ENCODE measurements at places on chromosomes 2 and 18.

DNA sequence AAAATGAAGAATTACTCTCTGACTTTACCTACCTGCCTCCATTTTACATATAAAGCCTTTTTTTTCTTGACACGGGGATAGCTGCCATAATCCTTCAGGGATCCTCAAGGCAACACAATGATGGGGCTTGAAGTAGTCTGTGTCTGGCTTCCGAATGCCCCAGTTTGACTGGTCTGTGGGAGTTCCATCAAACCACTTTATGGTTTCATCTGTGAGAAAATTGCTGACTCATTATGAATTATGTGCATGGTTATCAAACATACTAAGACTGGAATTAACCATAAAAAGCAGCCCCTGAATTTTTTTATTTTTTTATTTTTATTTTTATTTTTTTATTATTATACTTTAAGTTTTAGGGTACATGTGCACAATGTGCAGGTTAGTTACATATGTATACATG is 117.5 kb downstream of the PLA2R1 start:
- no peak for DNase-seq

DNA sequence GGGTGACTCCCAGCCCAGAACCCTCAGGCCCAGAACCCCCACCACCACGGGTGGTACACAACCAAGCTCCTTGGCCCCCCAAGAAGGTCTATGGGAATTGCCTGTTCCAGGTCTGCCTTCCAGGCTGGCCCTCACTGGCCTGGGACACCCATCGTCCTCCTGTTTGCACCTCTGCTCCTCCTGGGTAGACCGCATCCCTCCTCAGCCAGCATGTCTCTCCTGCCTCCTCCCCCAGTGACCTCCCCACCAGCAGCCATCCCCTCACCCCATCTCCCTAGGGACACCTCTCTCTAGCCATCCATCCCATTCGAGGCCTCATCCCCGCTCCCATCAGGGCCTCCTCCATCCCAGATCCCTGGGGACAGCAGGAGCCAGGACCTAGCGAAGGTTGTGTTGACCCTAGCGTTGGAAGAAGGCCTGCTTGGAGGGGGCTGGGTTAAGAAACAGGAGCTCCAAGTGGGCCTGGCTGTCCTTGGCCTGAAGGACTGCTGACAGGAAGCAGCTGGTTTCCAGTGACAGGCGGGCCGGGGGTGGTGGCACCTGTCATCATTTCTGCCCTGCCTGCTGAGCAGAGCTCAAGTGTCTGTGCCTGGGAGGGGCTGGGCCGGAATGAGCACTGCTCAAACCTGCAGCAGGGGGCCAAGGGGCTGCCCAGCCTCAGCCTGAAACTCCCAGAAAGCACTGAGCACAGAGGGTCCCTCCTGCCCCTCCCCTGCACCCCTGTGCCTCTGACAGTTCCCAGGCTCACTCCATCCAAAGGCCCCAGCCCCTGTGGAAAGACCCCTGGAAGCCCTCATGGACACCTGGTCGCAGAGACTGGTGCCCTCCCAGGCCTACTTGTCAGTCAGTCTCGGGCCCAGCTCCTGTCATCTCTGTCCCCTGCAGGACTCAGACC is 96.0 kb upstream of the OTOS start:
- no peak for DNase-seq

- no peak for DNase-seq
These were observed 83.1 kb downstream of the FARSB start for GRCh38 chr2:222572751-222573174.

DNA sequence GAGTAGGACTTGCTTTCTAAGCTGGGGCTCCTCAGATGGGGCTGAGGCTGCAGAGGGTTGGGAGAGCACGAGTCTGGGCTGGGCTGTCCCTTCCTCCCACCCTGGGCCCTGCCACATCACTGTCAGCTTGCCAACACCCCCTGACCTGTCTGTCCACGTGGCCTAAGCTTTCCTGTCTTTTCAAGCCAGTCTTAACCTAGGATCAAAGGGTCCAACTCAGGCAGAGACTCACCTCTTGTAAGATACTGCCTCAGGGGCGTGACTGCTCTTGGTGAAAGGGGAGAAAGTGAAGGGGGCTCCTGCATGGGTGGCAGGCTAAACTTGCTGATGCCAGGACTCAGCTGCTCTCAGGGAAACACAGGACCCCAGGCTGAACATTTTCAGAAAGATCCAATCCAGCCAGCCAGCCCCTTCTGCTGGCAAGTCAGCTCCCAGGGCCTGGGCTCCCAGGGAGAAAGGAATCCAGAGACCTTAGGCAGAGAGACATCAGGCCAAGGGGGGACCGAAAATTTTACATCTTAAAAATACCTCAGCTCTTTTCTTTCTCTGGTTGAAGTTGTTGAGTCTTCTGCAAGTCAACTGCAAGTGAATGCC is 144.2 kb upstream of the ID2 start:
- no peak for DNase-seq

DNA sequence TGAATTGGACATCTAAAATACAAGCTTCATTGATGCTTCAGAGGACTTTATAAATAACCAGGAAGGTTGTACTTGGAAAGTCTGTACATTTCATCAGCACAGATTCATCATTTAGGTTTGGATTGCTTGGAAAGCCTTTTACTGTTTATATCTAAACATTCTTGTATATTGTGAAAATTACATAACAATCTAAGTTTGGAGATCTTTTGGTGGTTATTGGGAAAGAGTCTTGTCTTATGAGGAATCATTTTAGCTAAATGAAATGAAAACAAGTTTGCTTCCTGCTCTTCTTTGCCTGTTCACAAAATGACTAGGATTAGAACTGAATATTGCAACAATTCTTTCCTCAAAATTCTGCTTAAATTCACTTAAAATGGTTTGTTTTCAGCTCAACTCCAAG is 79.3 kb downstream of the ABI2 start:
- no peak for DNase-seq

- DNase-seq: no peak
These were observed 271.7 kb upstream of the RAB6C start for GRCh38 chr2:129707800-129708199.

DNA sequence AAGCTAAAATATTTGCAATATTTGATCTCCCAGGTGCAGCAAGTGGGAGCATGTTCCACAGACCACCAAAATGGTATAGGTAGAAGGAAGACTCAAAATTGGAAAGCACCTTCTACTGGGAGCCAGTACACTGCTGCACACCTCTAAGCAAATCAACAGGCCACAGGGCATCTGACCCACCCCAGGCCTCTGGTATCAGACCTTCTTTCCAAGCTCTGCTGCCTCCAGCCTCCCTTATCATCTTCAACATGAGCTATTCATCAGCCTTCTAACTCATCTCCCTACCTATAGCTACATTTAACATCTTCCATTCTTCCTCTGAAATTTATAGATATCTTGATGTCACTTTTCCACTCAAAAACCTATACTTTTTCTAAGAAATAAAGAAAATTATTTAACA is 294.8 kb downstream of the ZEB2 start:
- no peak for DNase-seq

DNA sequence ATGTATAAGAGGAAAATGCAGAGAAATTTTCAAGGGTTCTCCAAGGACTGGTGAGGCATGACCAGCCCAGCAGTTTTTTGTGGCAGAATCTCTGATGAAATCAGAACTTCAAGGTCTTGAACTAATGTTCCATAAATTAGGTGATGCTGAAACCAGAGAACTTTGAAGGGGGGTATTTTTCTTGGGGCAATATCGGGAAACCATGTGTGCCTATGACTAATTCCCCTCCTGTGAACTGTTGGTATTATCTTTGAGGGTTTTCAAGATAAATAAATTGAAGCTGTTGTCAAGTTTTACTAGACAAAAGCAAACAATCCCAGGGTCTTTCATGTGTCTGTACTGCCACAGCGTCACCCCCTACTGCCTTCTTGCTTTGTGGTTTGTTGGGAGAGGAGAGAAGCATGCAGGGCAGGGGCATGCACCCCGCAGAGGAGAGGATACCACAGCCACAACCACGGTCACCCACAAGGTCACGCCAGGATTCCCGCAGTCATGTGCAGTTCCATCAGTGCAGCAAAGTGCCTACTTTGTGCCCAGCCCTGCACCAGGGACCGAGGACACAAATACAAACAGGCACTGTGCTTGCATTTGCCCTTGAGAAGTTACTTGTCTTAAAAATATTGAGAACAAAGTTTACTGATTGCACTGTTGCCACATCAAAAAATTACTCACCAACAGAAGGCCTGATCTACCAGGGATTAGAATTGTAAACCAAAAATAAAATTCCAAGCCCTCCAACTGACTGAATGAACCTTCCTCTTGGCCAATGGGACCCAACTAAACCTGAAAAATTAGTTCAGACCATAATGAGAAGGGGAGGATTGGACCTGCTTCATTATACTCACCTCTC is 413.3 kb upstream of the TRIB2 start:
- DNase-seq: no peak

- DNase-seq: no peak
These were observed 4.5 kb downstream of the GBX2 start for GRCh38 chr2:236163471-236164200.

GRCh38 chr2:2332381-2332780 is 1.3 kb upstream of the MYT1L start:
- no peak for DNase-seq

GRCh38 chr2:168643979-168644378 is 158.5 kb upstream of the NOSTRIN start:
- no peak for DNase-seq

DNA sequence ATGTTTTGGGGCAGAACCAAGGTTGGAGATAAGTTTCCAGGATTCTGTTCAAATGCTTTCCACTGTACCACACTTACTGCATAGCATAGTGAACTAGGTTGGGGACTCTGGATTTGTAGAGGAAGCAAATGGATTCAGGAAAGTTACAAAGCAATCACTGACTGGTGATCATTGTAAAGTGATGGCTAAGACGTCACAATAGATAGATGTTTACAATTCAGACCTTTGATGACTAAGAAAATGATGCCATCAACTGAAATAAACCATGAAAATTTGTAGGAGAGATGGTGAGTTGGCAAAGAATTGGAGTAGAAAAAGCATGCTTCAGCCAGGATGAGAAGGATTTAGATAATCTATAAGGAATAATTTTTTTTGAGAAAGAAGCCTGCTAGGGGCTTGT is 178.0 kb downstream of the UBE2E3 start:
- no peak for DNase-seq

GRCh38 chr18:59271606-59272220 is 1.5 kb downstream of the RAX start:
- no peak for DNase-seq

DNA sequence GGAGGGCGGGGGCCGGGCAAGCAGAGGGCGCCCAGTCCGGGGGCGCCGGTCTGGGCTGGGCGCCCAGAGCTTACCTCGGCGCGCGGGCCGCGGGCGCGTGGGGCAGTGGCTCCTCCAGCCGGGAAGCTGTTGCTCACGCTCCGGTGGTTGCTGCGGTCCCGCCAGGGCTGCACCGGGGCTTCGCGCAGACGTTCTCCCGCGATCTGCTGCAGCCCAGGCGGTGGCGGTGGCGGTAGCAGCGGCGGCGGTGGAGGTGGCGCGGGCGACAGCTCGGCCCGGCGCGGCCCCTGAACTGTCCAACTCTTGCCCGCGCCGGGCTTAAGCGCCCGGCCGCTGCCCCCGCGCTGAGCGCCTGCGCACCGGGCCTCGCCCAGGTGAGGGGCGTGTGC is 391 bp downstream of the ZNF385B start:
- no peak for DNase-seq

DNA sequence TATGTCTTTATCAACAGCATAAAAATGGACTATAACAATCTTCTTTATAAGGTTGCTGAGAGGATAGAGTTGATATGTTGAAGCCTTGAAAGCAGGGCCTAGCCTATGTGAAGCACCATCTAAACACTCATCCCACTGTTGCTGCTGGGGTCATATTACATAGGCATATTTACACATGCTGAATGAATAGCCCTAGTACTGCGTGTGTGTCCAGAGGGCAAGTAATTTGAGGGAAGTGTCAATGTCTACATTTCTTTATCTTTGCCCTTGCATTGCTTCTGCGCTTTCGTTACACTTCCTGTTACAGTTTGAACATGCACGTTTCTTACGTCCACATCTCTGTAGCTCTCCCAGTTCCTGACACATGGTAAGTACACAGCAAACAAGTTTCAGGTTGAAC is 280.3 kb upstream of the ATP5MC3 start:
- no peak for DNase-seq

GRCh38 chr2:107174171-107174570 is 288.2 kb upstream of the ST6GAL2 start:
- no peak for DNase-seq

- DNase-seq: no peak
These were observed 16.8 kb upstream of the RHOB start for GRCh38 chr2:20430035-20430434.

DNA sequence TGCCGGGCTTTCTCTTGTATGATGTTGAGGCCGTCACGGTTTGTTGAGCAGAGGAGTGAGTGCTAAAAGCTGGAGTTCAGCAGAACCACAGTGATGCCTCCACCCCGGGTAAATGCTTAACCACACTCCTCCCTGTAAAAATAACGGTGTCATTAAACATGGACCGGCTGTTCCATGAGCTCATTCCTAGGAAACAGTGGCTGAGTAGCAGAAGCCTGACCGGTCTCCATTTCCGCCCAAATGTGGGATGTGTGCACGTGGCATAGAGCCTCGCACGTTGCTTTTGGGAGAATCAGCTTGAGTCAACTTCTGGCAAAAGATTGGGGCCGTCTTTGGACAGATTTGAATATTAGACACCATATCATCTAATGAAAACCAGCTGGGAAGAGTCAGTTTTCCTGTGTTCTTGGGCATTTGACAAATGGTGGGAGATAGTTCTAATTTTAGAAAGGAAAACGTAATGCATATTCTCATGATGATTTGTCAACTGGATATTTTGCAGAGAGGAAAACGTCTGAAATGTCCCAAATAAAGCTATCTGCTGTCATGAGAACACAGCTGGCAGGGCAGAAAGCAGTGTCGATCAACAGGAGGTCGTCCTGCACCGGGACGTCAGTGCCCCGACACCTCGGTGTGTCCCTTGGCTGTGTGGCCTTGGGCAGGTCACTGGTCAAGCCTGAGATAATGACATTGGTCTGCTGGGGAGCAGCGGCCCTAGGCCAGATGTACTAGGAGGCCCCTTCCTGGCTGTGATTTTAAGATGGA is 42.4 kb downstream of the LRRFIP1 start:
- DNase-seq: no peak

- no peak for DNase-seq
These were observed 22.7 kb downstream of the EXOC6B start for GRCh38 chr2:72803151-72803550.

GRCh38 chr18:23982155-23983079 is 32.1 kb upstream of the TTC39C start:
- DNase-seq: peak; percentile 15

- DNase-seq: no peak
These were observed 12.3 kb upstream of the ROCK2 start for GRCh38 chr2:11356764-11357163.

DNA sequence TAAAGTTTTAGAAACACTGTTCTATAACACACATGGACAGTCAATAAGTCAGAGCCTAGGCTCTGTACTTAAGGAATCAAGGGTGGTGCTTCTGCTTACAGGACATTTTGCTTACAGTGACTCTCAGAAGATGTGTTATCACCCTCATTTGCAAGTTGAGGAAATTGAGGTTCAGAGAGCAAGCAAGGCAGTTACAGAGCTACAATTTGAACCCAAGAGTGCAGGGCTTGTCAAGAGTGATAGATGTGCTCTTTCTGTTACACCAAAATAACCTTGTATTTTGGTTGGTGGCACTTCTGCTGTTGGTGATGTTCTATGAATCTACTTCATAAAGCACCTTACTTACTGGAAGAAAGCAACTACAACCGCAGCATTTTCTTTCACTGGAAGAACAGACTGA is 170.2 kb downstream of the THADA start:
- no peak for DNase-seq
